ENCODE measurements at places on chromosomes 1 and 21.

DNA sequence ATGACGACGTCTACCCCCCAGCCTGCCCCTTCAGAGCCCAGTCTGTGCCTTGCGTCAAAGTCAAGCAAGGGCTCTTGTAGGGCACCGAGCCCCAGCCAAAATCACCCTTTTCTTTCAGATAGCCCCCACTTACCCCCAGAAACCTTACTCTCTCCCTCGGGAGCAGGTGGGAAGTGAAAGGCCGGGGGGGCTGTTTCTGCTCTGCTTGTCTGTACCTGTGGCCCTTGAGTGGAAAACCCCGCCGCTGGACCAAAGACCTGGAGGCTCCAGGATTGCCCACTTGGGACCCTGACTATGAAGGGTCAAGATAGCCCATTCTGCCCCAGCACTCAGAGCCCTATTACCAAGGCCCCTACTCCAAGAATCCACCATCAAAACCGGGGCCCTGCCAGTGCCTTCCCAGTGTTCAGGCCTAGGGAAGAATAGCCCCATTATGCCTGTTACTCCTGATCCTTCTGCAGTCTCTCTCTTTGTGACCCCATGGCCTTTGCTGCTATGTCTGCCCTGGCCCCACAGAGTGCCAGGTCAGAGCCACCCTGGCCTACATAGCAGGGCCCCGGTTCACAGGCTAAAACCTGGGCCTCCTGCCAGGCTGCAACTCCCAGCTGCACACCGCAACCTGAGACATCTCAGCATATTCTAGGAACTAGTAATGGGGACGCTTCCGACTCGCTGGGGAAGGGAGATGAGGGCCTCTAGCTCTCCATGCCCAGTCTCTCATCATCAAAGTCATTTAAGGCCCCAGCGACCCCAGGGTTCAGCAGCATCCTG lies 22.2 kb upstream of the HPDL start:
- no peak for DNase-seq

- DNase-seq: no peak
These were observed 19.7 kb downstream of the TNNT2 start for GRCh38 chr1:201357636-201358348.

GRCh38 chr1:25672763-25673409 lies 56.3 kb downstream of the MAN1C1 start:
- no peak for DNase-seq

GRCh38 chr1:233655301-233655740 lies 41.4 kb downstream of the KCNK1 start:
- DNase-seq: no peak

- no peak for DNase-seq
These were observed 120.2 kb downstream of the GLIS1 start for GRCh38 chr1:53618500-53619366.

- DNase-seq: no peak
These were observed 180.9 kb upstream of the PRMT6 start for GRCh38 chr1:106875622-106876021.

GRCh38 chr1:228044961-228045360 lies 37.5 kb upstream of the ARF1 start:
- no peak for DNase-seq

- no peak for DNase-seq
These were observed 5.8 kb downstream of the CAPN8 start for GRCh38 chr1:223659711-223660110.

All from GOT3 (cell line).